ENCODE measurements at places on chromosomes 6 and 20.

- peak; percentile 30 for DNase-seq
Measured at GRCh38 chr6:28137505-28137981, 4.1 kb upstream of the ZKSCAN8 start.

DNA sequence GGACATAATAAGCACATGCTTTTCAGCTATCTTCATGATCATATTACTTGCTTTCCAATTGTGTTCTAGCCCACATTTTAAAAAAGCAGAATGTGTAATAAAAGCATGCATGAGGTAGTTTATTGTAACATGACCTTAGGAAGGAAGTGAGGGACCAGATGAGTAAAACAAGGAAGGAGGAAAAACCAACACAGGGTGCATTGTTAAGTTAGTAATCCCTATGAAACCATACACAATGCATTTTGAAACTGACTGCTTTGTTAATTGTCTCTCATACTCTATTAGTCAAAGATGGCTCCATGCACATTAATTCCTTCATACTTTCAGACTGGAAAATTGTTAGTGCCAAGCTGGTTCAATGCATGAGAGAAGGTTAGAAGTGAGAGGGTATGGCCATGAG is 37.7 kb upstream of the CENPW start:
- DNase-seq: no peak

DNA sequence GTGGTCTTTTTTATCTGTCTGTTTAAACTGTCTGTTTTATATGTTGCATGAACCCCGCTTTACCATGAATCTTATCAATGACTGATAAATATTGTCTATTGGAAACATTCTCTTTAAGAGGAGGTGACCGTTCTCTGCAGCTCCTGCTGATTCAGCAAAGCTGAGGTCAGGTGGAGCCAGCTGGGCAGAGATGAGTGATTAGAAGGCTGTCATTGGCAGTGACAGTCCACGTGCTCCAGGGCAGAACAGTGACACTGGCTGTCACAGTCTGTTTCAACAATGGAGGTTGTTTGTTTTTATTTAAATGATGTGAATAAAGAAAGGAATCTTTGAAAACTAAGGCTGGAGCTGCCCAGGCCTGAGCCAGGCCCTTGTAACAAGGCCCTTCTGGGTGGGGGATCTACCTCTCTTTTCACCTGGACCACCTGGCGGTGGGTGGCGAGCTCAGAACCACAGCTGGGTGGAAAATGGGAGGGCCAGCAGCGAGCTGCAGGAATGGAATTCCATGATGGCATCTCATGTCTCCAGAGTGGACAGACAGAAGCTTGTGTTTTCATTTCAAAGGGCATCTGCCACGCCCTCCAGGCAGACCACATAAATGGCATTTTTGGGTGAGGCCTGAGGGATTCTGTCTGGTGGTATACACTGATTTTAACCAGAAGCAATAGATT is 12.6 kb downstream of the SYNJ2 start:
- DNase-seq: no peak

DNA sequence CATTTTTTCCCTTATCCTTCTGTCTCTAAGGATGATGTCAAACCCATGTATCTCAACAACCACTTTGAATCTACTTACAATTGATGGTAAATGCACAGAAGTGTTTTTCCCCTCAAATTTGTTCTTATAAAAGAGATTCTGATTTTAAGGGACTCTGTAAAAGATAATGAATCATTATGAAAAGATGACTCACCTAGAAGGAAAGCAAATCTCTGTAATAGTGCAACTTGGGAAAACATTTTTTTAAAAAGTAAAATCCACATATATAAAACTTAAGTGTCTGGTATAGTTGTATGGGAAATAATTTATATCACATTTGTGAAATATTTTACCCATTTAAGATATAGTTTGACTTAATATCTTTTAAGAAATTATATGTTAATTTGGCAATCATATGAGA is 137.0 kb downstream of the TINAG start:
- no peak for DNase-seq

DNA sequence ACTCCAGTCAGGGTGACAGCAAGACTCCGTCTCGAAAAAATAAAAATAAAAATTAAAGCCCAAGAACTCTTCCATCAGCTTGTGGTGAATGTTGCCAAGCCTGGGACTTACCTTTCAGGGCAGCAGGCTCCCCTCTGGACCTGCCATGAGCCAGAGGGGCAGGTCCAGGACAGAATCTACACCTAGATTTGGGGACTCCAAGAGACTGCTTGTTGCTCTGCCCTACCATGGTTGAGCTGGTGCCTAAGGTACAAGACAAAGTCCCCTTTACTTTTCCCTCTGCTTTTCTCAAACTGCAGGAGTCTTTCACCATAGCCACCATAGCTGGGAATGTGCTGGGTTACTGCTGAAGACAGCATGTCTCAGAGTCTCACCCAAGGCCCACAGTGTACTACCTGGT is 9.2 kb downstream of the C6orf15 start:
- no peak for DNase-seq

All from cardiac muscle cell (in vitro differentiated cells and primary cell).